ENCODE measurements at places on chromosomes 1 and 21.

DNA sequence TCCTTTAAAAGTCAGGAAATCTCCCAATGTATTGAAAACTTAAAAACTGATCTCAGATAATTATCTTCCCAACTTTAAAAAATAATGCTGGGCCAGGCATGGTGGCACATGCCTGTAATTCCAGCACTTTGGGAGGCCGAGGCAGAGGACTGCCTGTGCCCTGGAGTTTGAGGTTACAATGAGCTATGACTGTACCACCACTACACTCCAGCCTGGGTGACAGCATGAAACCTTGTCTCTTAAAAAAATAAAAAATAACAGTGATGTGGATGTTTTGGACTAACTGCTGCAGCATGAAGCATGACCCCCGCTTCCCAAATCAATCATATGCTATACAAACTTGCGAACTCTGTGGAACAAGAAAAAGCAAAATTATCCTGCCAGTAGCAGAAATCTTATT is 186.3 kb downstream of the RERE start:
- no peak for DNase-seq

GRCh38 chr1:220726634-220727033 is 21.5 kb upstream of the MTARC2 start:
- no peak for DNase-seq

DNA sequence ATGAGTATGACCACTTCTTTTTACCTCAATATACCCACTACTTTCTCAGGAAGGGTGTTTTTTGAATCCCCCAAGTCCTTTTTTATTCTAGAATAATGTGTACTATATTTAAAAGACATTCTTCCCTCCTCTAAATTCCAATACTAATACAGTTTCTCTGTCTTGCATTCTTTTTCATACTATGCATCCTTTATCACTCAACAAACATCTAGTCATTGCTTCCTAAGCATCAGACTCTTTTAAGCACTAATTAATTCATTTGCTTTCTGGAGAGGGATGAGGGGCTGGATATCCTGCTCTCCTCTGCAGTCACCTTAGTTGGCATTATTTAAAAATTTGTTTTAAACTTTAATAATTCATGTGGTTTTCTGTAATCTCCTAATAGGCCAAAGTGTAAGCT is 838.8 kb downstream of the KCNT2 start:
- no peak for DNase-seq

DNA sequence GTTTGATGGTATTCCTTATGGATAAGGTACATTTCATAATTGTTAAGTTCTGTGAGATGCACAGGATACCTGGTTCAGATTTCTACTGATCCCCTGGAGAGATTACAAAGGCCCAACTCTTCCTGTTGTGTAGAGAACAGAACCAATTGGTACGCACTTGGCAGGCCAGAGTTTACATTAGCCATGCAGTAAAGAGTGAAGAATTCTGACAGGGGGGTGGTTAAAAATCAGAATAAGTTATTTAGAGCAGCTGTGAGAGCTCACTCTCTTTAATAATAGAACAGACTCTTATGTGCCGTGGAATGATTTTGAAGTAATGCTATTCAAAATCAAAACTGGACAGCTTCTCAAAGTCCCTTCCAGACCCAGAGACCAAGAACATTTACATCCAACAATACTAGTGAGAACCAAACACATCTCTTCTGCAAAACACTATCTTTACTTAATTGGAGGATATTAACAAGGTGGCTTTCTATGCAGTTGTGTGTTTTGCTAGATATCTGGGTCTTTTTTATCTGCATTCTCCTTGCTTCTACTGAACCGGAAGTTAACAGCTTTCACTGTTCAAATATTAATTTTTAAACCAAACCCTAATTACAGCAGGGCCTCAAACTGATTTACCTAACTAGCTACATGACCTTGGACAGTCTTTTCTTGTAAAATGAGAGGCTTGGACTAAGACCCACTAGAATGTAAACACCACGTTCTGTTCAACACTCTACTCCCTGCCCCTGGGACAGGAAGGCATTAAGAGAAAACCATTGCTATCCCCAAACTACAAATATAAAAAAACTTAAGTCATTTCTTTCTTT is 4.0 kb downstream of the USP24 start:
- DNase-seq = no peak

- DNase-seq = no peak
Measured at GRCh38 chr1:46394108-46394871, at the start of gene FAAH. TSS of gene FAAH (plus strand) at chr1:46394317. CDS start at chr1:46394349, 32 bp downstream.

GRCh38 chr1:17207966-17208418 is 3.1 kb downstream of the PADI1 start:
- DNase-seq = peak; percentile 30

- no peak for DNase-seq
Measured at GRCh38 chr1:109803901-109804331, 40.2 kb upstream of the EPS8L3 start.

GRCh38 chr1:115456441-115456961 is 118.5 kb upstream of the NGF start:
- DNase-seq = no peak

GRCh38 chr1:189237008-189237407 is 1240.7 kb downstream of the BRINP3 start:
- DNase-seq = no peak

- no peak for DNase-seq
Measured at GRCh38 chr1:71778940-71779339, 503.4 kb downstream of the NEGR1 start.

- no peak for DNase-seq
Measured at GRCh38 chr1:80962564-80962963, 838.2 kb upstream of the ADGRL2 start.

GRCh38 chr1:7984811-7985210 is 23.3 kb downstream of the PARK7 start:
- DNase-seq = no peak

- no peak for DNase-seq
Measured at GRCh38 chr1:68228851-68229250, 3.5 kb downstream of the WLS start.
